ENCODE measurements at places on chromosomes 2 and 18.

GRCh38 chr2:233141901-233142300 is 81.8 kb downstream of the INPP5D start:
- DNase-seq: no peak

DNA sequence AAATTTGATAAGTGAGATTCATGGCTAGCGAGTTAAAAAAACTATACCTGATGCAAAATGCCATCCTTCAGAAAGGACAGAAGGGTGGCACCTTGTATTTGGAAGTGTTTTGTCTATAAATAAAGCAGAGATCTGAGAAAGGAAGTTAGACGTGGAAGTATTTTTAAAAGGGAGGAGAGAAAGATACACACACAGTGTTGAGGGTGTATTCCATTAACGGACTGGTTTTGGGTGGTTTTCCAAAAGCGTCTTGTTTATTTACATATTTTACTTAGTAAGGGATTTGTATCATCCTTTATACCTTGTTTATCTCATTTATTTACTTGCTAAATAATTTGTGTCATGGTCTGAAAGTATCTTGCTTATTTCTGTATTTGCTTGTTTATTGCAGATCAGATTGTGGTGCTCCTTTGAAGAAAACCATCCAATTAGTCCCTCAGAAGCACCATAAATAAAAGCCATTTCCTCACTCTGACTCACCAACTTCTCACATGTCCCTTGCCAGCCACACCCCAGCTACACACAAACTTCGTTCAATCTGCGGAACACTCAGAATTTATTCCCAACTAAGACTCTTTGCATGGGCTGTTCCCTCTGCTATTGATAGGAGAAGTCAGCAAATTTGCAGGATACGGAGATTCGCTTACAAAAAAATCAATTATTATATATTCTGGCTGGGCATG is 90.8 kb downstream of the FAM124B start:
- DNase-seq: no peak

DNA sequence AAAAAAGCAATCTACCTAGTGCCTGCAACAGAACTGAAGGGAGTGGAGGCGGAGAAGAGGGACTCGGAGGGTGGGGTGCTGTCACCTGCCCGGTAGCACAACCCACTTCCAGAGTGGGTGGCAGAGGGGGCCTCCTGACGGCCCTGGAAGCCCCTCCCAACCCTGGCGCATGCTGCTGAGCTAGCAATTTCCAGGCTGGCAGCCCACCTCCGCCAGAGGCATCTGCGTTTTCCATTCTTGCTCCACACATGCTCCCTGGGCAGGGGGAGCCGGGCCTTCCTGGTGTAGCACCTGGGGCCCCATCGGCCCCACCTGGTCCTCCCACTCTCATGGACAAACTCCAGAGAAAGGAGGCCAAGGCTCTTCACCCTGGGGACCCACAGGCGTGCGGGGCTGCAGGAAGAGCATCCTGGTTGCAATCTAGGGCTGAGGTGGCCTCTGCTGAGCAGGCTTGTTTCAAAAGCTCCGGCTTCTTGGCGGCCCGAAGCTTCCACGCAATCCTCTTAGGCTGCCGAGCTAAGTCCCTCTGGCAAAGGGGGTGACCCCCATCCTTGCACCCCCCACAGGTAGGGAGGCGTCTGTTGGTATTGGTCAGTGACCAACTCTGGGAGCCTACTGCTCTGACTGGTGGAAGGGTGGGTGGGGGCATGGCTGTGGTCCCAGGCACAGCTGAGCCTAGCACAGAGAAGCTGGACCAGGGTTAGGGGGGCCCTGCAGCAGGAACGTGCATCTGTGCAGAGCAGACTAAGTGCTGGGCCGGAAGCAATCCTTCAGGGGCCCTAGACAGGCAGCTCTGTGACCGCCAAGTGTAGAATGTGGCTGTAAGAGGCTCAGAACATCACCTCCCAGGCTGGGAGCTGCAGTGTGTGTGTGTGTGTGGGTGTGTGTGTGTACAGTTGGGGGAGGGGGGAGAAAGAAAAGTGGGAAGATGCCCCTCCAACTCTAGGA is 2.6 kb downstream of the HS6ST1 start:
- no peak for DNase-seq

DNA sequence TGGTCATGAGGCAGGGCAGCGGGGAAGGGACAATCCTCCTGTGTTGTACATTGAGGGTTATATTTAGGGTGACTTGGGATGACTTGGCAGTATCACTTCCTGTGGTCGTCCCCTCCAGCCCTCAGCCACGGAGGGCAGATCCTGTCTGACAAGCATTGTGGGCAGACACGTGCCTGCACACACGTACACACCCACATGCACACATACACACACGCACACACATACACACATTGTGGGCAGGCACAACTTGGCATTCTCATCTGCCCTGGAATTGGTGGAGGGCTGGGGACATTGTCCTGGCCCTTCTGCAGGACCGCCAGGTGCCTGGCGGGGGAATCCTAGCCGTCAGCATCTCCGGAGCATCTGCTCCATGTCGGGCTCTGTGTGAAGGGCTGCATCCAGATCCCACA is 47.6 kb downstream of the ODC1 start:
- DNase-seq: no peak

DNA sequence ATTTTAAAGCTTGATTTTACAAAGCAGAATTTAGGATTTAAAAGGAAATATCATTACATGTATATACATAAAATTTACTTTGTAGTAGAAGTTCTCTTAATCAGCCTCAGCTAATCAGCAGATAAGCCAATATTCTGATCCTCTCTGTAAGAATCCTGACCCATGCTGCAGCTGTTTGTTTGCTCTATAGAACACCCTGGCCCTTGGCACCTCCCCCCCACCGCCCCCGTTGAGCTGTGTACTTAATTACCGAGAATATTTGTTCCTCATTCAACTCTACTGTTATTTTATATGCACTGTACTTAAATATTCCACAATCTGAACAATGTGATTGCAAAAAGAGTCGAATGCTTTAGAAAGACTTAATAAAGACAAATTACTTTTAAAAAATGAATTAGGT is 98.0 kb downstream of the EVA1A start:
- no peak for DNase-seq

DNA sequence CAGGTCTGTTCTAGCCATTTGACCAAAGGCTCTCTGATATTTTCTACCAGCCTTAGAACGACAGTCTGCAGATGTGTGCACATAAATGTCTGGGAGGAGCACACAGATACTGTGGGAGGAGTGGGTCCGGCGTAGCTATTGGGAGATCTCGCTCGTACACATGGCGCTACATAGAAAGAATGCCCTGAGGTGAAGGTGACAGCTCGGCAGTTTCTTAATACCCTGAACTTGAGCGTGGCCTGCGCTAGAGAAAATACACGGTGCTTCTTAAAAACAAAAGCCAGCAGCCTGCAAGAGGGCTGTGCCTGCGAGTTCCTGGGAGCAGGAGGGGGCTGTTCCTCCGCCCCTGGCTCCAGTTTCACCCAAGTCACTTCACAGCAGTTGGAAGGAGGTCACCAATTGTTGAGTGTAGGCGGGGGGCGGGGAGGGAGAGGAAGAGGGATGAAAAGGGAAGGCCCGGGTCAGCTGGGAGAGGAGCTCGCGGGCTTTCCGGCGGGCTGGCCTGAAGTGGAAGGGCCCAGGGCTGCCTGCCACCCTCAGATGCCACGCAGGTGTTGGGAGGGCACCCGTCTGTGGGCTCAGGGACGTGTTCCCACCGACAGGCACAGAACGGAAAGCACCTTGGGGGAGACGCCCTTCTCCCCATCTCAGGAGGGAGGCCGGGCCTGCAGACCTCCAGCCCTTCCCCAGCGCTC is 124.7 kb upstream of the ZNF516 start:
- DNase-seq: no peak

GRCh38 chr2:45483997-45484396 is 127.1 kb downstream of the SRBD1 start:
- no peak for DNase-seq

DNA sequence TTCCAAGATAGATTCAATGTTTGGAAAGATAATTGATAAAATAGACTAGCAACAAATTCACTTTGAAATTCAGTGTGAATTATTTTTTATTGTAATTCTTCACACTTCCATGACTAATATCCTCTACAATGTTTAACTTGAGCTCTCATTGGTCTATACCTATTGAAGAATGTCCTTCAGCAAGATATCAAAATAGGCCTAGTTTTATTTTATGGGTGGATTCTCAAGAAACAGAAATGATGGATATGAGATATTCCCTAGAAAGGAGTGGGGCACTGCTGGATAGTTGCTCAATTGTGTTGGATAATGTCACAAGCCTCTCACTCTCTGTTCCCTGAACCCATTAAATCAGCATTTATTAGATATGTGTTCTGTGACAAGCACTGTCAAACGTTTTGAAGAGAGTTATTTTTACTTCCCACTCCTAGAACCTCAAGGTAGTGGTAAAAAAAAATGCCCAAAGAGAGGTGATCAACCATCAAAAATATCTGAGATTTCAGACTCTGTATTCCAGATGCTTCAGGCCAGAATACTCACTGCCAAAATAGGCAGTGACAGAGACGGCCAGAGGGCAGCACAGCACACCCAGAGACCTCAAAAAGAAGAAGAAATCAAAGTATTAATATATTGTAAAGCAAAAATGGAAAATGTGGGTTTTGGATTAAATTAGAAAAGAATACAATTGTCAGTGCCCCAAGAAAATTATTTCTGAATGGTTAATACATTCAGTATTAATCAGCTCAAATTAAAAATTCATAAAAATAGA is 87.5 kb downstream of the TRIB2 start:
- no peak for DNase-seq

- DNase-seq: no peak
Measured at GRCh38 chr18:78728784-78729467, 250.7 kb upstream of the SALL3 start.

GRCh38 chr2:219467736-219468075 is 31.0 kb upstream of the GMPPA start:
- DNase-seq: no peak

GRCh38 chr2:192030289-192030688 is 164.4 kb downstream of the TMEFF2 start:
- no peak for DNase-seq

GRCh38 chr2:68767996-68768395 is 33.4 kb downstream of the ARHGAP25 start:
- DNase-seq: no peak

DNA sequence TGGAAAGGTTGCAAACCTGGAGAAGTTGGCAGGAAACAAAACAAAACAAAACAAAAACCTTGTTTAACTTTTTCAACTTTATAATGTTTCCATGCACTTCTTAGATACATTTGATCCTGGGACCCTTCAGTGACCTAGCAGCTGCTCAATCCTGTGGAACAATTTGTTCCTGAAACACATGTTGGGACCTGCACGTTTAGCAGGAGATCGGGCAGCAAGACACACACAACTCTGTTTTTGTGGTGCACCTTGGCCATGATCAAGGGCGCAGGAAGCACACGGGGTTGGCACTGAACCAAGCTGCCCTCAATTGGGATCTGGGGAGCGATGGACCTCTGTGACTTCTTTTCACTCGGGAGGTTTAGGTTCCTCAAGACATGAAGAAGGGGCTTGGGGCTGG is 268.7 kb downstream of the LOXHD1 start:
- no peak for DNase-seq

DNA sequence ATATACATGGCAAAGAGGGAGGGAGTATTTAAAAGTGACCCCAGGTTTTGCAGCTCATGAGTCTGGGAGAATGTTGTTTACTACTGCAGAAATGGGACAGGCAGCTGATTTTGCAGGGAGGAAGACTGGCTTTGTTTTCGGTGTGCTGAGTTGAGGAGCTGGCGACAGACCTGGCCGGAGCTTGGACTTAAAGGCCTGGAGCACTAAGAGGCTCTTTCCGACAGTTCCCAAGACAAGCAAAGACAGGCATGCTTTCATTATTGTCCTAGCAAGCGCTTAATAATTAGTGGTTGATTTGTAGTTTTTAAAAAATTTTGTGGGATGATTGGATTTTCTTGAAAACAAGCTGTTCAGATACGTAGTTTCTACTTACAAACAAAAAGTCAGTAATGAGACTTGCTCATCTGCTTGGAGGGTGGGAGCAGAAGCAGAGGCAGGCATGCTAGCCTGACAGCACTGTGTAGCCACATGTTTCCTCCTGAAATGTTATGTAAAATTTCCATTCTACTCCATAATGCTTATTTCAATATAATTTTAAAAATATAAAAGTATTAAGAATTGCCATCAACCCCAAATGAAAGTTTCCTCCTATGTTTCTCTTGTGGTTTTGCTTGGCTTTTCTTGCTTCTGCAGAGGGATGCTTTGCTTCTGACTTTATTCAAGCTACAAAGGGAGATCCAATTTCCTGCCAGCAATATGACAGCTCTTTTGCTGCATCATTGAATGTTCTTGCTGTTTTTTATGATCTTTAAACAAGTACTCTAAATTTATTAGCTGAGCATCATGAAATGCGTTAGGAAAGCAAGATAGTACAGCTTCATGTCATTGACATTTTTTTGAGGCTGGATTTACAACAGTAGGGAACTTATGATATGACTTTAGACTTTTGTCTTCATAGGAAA is 75.8 kb downstream of the PHLPP1 start:
- no peak for DNase-seq

GRCh38 chr2:132863961-132864360 is 194.0 kb upstream of the LYPD1 start:
- DNase-seq: no peak

GRCh38 chr2:1940679-1941078 is 196.4 kb upstream of the PXDN start:
- DNase-seq: no peak

Data from activated T-cell treated with anti-CD3 and anti-CD28 coated beads for 4 hours (primary cell).